ENCODE measurements at places on chromosomes 11 and 22.

DNA sequence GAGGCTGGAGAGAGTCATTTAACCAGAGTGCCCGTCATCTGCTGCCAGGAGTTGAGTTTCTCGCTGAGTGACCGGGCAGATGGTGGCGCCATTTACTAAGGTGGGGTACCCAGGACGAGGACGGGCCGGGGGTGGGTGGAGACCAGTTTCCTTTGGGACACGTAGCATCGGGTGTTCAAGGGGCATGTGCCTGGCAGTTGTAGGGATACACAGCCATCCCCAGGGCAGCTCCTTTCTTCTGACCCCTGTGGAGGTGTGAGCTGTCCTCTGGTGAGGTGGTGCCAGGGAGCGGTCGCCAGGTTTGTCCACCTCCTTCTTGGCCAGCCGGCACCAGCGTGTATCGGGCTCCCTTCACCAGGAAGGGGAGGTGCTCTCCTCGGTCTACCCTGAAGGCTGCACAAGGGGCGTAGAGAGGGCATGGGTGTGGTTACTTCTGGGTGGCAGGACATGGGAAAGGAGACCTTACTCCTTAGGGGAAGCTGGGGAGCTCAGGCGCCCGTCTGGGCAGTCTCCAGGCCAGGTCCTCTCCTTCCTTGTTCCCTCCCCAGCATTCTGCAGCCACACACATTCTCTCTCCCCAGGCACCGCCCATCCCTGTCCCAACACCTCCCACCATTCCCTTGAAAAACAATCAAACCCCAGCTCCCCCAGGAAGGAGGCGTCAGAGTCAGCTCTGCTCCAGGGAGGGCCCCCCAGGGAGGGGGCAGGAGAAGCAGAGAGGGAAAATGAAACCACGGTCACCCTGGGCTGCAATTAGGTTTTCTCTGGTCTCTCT is 10.3 kb upstream of the MB start:
- DNase-seq = peak; percentile 92

GRCh38 chr11:115161876-115162275 is 342.3 kb downstream of the CADM1 start:
- peak; percentile 76 for DNase-seq

- DNase-seq = no peak
Measured at GRCh38 chr11:15864026-15864805, 492.1 kb downstream of the SOX6 start.

- DNase-seq = no peak
Measured at GRCh38 chr22:47086596-47087248, 324.3 kb downstream of the TBC1D22A start.

- peak; percentile 65 for DNase-seq
Measured at GRCh38 chr22:31867386-31868153, 76.8 kb upstream of the YWHAH start.

Data from NCI-H69 (cell line).